ENCODE measurements at places on chromosomes 13 and 19.

- peak; percentile 81 for DNase-seq
Measured at GRCh38 chr19:11446652-11447301, 11.3 kb downstream of the PRKCSH start.

- no peak for DNase-seq
Measured at GRCh38 chr19:5406816-5407215, 48.4 kb upstream of the ZNRF4 start.

GRCh38 chr19:30924069-30924636 lies 425.1 kb downstream of the TSHZ3 start:
- no peak for DNase-seq

GRCh38 chr13:55553701-55554100 lies 1587.0 kb upstream of the PRR20A start:
- DNase-seq = no peak

- peak; percentile 77 for DNase-seq
Measured at GRCh38 chr19:44356383-44357111, at the start of gene ZNF112. TSS of gene ZNF112 (minus strand) at chr19:44356680. CDS start at chr19:44340539, 16,141 bp downstream.

DNA sequence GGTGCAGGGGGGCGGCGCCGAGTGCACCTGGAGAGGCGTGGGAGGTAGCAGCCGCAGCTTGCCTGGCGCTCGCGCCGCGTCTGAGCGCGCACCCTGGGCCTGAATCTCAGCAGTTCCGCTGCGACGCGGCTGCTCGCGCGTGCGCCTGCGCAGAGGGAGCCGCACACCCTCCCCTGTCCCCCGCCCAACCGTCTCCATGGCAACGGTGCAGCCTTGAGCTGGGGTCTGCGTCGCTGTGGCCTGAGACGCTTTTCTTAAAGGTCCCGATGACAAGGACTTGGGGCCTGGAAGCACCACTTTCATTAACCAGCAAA lies at the start of gene PNMA8B:
Gene PNMA8B, minus strand, starts transcription at position 82 of the 314 bp plus-strand sequence. CDS start 402 bp downstream, outside the sequence.
- peak; percentile 75 for DNase-seq
